ENCODE measurements at places on chromosomes 12 and 14. TPM values are rescaled to one million over a fixed set of nuclear protein-coding genes. Genes with fewer than 3 reads are reported as not detected.

DNA sequence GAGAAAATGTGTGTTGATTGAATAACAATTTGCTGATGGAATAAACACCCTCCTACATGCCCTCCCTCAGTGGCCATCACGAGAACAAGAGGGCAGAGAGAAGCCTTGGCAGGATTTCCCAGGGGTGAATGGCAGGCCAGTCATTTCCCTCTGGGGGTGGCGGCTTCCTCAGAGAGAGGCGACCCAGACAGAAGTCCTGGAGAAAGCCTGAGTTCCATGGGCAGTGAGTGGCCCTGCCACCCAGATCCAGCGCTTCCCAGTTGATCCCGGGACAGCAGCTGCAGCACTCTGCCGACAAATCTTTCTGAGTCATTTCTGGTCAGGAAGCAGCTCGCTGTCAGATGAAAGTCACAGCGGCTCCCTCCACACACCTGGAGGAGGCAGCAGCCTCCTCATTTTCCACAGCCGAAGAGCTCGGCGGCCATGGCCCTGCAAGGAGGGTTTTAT lies 123.0 kb downstream of the SCARB1 start:
- no peak overlapping the region for H3K27ac ChIP-seq
- no peaks in the 10 kb centered on the region for H3K27me3 ChIP-seq
- no peak for DNase-seq
- peaks cover 9% of the 10 kb centered on the region for H3K4me1 ChIP-seq
- H3K36me3 ChIP-seq, result no peaks in the 10 kb centered on the region

- no peaks in the 10 kb centered on the region for H3K36me3 ChIP-seq
- H3K27ac ChIP-seq, result peak overlapping the region; percentile 37
- DNase-seq, result no peak
- H3K4me1 ChIP-seq, result peaks cover 13% of the 10 kb centered on the region
- no peaks in the 10 kb centered on the region for H3K27me3 ChIP-seq
Observed at GRCh38 chr14:61188978-61189808, 91.9 kb downstream of the TMEM30B start.

DNA sequence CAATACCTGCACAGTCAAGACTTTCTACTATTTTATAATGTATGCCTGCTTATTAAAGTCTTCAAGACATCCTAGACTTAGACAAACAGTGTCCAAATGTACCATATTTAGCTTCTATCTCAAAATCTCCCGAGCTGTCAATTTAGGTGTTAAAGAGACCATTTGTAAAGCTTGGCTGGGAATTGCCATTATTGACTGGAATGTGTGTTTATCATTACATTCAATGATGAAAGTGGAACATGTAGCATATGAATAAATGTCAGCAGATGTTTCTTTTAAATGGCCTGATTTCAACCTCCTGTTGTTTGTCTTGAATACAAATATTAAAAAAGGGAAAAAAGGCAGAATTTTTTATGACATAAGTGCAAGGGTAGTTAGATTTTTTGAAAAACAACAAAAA lies 572.3 kb downstream of the PRKD1 start:
- H3K36me3 ChIP-seq, result no peaks in the 10 kb centered on the region
- DNase-seq, result no peak
- H3K27ac ChIP-seq, result no peak overlapping the region
- H3K27me3 ChIP-seq, result no peaks in the 10 kb centered on the region
- no peaks in the 10 kb centered on the region for H3K4me1 ChIP-seq

DNA sequence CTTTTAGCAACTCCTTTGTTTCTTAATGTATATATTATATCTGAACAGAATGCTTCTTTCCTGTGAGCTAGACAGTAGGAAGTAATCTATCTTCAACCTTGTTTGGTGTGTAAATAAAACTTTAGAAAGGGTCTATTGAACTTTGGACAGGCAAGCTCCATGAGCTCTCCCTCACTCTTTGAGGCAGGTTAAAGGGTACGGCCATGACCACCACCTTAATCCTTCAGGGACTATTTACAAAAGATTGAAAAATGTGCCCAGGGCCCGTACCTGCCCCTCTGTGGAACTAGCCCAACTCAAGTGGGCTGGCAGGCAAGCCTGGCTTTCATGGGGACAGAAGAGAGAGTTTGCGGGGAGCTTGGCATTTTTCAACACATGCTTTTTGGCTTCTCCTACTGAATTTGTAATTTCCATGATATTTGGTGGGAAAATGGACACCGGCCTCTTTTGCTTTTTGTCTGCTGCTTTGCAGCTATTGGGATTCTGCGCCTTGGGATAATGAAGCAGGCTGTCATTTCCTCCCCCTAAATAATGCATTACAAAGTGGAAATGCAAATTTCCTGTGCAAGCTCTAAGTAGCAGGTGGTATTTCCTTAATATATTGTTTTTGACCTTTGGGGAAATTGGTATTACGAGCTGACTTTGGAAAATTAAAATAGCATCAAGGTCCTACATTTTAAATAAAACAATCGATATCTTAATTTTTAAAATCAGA lies 106.0 kb downstream of the HMGA2 start:
- no peaks in the 10 kb centered on the region for H3K4me1 ChIP-seq
- H3K36me3 ChIP-seq, result no peaks in the 10 kb centered on the region
- no peak overlapping the region for H3K4me3 ChIP-seq
- no peaks in the 10 kb centered on the region for H3K27me3 ChIP-seq
- no peak for DNase-seq

DNA sequence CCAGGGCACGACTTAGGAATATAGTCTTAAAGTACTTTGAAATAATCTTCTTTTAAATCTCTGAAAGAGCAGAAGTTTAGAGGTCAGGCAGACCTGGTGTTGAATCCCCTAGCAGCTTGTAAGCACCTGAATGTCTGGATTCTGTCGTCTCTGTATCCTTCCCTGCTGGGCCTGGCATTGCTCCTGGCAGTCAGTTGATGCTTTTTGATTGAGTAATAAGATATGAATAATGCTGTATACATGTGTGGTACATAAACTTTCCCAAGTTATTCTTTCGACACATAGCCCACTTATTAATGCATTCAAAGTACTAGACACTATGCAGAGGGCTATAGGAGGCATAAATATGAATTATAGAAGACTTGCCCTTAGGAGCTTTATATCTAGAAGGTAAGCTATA lies 31.4 kb downstream of the EVL start:
- H3K4me1 ChIP-seq, result peaks cover 6% of the 10 kb centered on the region
- H3K4me3 ChIP-seq, result no peak overlapping the region
- no peak for DNase-seq
- H3K36me3 ChIP-seq, result no peaks in the 10 kb centered on the region

The APOF gene
- not detected for total RNA-seq
